ENCODE measurements at places on chromosomes 16 and 17. TPM values are rescaled to one million over a fixed set of nuclear protein-coding genes. Genes with fewer than 3 reads are reported as not detected.

TMEM114 gene
- total RNA-seq, result not detected

SERPINF2 gene
- total RNA-seq, result 1.5 TPM

RNF43 gene
- total RNA-seq, result 10.3 TPM

KRTAP1-1 gene
- total RNA-seq, result not detected

TNS4 gene
- total RNA-seq, result 91.8 TPM

SARM1 gene
- total RNA-seq, result 0.93 TPM

CACNG3 gene
- not detected for total RNA-seq

CXCL16 gene
- 37.5 TPM for total RNA-seq

SLC16A13 gene
- 3.0 TPM for total RNA-seq

SEZ6 gene
- not detected for total RNA-seq

RARA gene
- 10.5 TPM for total RNA-seq
